ENCODE measurements at places on chromosomes 2 and 18. TPM values are rescaled to one million over a fixed set of nuclear protein-coding genes. Genes with fewer than 3 reads are reported as not detected.

SPP2 gene
- not detected for total RNA-seq

NOP58 gene
- total RNA-seq = 123 TPM

ACMSD gene
- total RNA-seq = not detected

AMER3 gene
- total RNA-seq = not detected

TMEM247 gene
- total RNA-seq = not detected

RAX gene
- not detected for total RNA-seq

SIX3 gene
- not detected for total RNA-seq

CFAP65 gene
- not detected for total RNA-seq

STPG4 gene
- total RNA-seq = 0.27 TPM

ANKRD30BL gene
- total RNA-seq = not detected

EMILIN2 gene
- total RNA-seq = 12.2 TPM
